ENCODE measurements at places on chromosomes 3 and 15.

GRCh38 chr3:141878817-141879216 lies 2.4 kb downstream of the ATP1B3 start:
- no peak for DNase-seq

DNA sequence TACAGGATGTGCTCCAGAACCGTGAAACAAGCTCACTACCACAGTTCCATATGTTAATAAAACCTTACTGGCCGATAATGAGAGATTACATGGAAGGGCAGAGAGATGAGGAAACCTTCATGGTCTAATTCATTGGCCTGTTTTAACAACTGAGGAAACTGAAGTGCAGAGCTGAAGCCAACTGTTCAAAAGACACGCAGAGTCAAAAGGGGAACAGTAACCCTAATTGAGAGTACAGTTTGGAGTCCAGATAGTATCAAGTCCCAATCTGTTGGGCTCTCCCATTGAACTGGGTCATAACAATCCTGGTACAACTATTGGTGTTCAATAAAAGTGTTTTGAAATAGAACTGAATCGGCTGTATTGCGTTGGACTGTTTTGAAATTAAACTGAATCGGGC lies 69.6 kb downstream of the SLC12A8 start:
- no peak for DNase-seq

GRCh38 chr3:143875546-143875945 lies 27.3 kb upstream of the SLC9A9 start:
- DNase-seq = no peak

GRCh38 chr3:52062505-52062904 lies 6.1 kb upstream of the DUSP7 start:
- DNase-seq = peak; percentile 97

GRCh38 chr3:150274372-150274771 lies 133.7 kb upstream of the TSC22D2 start:
- DNase-seq = no peak

- DNase-seq = no peak
Measured at GRCh38 chr3:43481375-43481774, 140.4 kb downstream of the ANO10 start.

GRCh38 chr3:126959921-126960603 lies 22.9 kb upstream of the PLXNA1 start:
- no peak for DNase-seq

GRCh38 chr3:60090548-60090947 lies 1040.7 kb upstream of the CFAP20DC start:
- no peak for DNase-seq

- peak; percentile 10 for DNase-seq
Measured at GRCh38 chr3:60192297-60193114, 1058.7 kb downstream of the FHIT start.

GRCh38 chr3:47455806-47456452 lies 19.8 kb downstream of the SCAP start:
- peak; percentile 28 for DNase-seq

DNA sequence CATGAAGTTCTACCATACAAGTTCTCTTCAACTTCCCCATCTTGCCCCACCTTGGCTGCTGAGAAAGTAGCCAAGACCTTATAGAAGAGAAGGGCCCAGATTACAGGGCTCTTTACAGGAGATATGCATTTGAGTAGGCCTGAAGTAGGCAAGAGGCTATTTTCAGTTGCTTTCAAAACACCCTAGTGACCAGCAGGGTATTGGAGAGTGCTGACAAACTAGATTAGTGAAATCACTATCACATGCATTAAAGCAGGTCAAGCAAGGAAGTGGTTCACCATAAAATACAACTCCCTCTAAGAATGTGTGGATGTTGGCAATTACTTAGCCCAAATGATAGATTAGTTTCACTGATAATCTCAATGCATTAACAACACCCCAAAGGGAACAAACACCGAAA lies 2.7 kb upstream of the LZTFL1 start:
- DNase-seq = no peak

DNA sequence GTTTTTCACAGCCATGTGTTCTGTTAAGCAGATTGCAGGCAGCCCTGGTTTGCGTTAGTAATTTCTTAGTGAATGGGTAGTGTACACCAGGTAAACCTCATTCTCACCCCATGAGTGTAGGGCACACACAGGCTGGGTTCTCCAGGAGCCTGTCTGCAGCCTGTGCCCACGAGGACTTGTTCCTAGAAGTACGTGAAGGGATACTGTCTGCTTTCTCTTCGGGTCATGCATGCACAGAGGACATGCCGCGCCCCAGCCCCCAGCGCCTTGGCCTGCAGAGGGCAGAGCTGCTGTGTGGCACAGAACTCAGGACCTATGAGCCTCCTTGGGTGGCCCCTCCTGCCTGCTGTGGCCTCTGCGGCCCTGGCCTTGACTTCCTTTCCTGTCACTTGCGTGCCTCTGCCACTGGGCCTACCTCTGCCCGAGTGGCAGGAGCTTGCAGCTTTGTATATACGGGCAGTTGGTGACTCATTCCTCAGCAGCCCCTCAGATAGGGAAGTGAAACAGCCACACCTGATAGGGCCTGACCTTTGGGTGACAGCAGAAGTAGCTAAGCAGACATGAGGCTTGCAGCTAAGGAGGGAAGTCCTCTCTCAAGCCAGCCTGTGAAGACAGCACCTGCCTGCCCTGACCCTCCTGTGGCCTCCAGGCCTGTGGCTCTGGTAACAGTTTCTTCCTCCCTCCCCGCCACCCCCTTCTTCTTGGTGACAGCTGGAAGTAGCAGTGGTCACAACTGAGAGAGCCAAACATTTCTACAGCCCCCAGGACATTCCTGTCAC lies 19.5 kb downstream of the PPCDC start:
- DNase-seq = peak; percentile 94

- DNase-seq = peak; percentile 71
Measured at GRCh38 chr3:71395927-71396695, 187.4 kb downstream of the FOXP1 start.

- DNase-seq = no peak
Measured at GRCh38 chr15:31483986-31484951, 157.6 kb downstream of the KLF13 start.

DNA sequence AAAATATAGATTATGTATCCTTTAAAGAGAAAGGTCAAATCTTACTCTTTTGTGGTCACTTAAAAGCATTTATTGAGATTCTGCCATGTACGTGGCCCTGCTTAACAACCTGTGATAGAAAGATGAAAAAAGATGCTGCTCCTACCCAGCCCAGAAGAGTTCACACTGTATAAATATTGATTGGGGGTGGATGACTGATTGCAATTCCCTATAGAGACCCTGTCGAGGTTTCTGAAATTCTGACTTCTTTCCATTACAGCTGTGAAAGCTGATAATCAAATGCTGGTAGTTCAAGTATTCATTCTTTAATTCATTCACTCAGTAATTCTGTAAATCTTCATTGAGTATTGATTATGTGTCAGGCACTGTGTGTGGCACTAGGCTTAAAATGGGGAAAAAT lies 114.1 kb upstream of the CHL1 start:
- DNase-seq = no peak
